ENCODE measurements at places on chromosomes 5 and 9.

DNA sequence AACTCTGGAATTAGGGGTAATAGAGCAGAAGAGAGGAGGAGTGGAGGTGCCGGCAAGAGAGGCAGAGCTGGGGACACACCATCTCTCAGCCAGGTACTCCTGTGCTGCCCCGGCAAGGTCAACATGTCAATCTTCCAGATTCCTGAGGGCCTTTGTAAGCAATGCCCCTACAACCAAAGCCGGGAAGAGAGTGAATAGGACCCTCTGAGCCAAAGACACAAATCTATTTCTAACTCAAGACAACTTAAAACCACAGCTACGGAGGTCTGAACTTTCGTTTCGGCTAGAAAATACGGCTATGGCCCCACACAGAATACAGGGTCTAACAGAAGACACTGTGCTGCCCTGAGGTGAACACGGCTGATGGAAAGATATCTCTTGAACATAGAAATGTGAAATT is 66.6 kb downstream of the SERINC5 start:
- peak; percentile 74 for DNase-seq

GRCh38 chr9:111016016-111016415 is 22.3 kb downstream of the LPAR1 start:
- no peak for DNase-seq

GRCh38 chr9:134493461-134494272 is 147.9 kb upstream of the COL5A1 start:
- DNase-seq, result no peak

GRCh38 chr5:148998174-148998797 is 64.6 kb downstream of the SH3TC2 start:
- peak; percentile 2 for DNase-seq

All from KG1 (cell line).